HL-60 (cell line): ENCODE measurements at places on chromosomes 16 and 17.

DNA sequence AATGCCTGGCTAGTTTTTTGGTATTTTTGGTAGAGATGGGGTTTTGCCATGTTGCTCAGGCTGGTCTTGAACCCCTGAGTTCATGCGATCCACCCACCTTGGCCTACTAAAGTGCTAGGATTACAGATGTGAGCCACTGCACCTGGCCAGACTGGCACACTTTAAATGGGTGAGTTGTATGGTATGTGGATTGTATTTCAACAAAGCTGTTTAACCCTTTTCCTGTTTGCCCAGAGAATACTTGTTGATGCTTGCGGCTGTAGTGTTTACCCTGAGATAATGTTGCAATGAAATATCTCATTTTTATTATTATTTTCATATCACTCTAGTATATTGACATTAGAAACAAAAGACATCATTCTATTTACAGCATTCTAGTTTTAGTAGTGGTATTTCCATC is 17.1 kb upstream of the TMEM94 start:
- no peak for DNase-seq

DNA sequence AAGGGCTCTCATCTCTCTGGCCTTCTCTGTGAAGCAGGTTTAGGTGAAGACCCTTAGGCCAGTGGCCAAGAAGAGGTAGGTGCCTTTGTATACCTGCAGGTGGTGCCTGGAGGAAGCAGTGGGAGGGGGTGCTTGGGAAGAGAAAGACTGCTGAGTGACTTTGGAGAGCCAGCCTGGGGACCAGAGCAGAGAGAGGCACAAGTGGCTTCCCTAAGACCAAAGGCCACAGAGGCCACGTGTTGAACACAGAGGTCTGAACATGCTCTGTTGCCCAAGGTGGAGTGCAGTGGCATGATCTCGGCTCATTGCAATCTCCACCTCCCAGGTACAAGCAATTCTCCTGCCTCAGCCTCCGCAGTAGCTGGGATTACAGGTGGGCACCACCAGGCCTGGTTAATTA is 103.5 kb downstream of the CPPED1 start:
- no peak for DNase-seq

GRCh38 chr17:70947636-70948565 is 778.6 kb downstream of the KCNJ2 start:
- DNase-seq = no peak

DNA sequence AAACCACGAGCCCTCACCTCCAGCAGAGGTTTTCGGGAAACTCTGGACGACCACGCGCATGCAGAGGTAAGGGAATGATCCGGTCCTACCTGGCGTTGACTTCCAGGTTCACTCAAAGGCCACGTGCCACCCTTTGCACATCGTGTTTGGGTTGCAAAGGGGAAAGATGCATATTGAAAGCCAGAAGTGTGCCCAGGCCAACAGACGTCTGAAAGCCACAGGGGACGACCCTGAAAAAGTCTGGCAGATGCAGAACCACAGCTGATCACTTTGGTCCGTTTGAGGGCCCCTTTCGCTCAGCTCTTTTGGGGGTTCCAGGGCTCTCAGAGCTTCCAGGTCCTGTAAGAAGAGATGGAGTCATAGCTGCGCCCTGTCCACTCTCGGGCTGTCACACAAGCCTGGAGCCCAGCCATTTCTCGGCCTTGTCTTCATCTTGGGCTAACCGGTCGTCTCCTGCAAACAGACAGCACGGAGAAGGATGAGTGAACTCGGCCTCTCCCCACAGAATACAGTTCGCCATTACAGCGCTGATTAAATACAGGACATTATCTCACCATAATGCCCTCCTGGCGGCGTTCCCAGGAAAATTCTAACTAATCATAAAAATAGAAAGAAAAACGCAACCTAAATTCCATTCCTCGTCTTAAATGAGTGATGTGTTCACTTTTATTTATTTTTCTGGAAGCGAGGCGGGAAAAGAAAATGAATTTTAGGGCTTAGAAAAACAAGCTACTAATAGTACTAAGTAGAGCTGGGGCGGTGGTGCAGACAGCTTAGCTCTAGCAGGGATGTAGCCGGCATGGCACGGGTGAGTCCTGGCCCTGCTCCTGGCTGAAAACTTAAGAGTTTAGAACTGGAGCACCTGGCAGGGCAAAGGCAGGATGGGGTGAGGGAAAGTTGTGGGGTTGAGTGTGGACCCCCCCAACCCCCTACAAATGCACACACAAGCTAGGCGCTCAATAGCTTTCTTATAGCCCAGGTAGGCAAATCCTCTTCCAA is 45.5 kb upstream of the ZFHX3 start:
- DNase-seq = no peak

DNA sequence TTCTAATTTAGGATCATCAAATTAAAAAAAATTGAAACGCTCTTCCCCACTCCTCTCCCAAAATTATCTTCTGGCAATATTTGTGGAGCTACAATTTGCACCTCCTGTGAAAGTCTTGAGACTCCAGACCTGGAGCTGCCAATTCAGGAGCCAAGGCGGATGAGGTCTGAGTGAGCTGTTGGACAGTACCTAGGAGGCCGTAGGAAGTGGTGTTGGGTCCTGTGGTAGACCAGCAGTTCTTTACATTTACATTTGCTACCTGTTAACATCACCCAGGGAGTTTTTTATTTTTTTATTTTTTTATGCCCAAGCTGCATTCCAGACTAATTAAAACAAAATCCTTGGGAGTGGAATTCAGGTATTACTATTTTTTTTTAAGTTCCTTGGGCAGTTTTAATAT is 271.0 kb downstream of the PHKB start:
- DNase-seq = no peak

GRCh38 chr16:64531401-64531800 is 590.5 kb downstream of the CDH11 start:
- no peak for DNase-seq

- DNase-seq = no peak
Observed at GRCh38 chr16:67736858-67737257, 17.7 kb upstream of the GFOD2 start.
